ENCODE measurements at places on chromosomes 16 and 17.
A peak's percentile ranks its signal among the peaks of the same experiment; 100 is the strongest.

DNA sequence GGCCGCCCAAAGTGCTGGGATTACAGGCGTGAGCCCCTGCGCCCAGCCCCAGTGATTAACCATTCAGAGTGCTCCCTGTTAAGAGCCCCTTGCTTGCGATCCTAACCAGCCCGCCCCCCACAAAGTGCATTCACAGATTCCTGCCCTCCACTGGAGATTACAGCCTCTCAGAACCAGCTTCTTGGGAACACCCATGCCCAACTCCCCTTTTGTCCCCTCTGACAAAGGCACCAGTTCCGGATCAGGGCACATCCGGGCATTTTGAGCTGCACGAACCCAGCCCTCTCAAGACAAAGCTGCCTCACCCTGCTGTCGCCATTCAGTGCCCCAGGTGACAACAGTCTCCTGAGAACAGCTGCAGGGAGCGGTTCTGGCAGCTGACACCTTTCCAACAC lies 848 bp upstream of the KRT19 start:
- DNase-seq: no peak

GRCh38 chr16:85759631-85760419 lies 8.9 kb upstream of the C16orf74 start:
- DNase-seq: no peak

- no peak for DNase-seq
These were observed 45.6 kb downstream of the SMPD3 start for GRCh38 chr16:68402748-68403040.

- no peak for DNase-seq
These were observed 759 bp downstream of the ALKBH5 start for GRCh38 chr17:18184143-18185031.

GRCh38 chr17:40068584-40068916 lies 5.8 kb downstream of the THRA start:
- DNase-seq: no peak

DNA sequence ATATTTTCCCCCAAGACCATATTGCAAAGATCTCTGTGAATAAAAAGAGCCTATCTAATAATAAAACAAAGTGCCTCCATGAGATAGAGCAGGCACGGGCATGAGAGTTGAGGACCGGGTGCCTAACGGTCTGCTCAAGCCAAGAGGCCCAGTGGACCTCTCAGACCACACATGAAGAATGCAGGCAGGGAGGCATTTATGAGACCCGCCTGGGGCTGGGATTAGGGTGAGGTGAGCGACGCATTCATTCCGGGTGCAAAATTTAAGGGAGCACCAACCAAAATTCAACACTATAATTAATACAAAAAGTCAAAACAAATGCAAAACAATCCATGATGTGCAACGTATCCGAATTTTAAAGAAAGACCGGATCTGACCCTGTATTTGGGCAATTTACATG lies 108.5 kb downstream of the MAF start:
- no peak for DNase-seq

- no peak for DNase-seq
These were observed 66.8 kb downstream of the KPNA2 start for GRCh38 chr17:68102318-68102758.

- no peak for DNase-seq
These were observed 1.3 kb upstream of the TRPV1 start for GRCh38 chr17:3610523-3610922.

GRCh38 chr16:56067406-56067805 lies 123.9 kb upstream of the GNAO1 start:
- no peak for DNase-seq

DNA sequence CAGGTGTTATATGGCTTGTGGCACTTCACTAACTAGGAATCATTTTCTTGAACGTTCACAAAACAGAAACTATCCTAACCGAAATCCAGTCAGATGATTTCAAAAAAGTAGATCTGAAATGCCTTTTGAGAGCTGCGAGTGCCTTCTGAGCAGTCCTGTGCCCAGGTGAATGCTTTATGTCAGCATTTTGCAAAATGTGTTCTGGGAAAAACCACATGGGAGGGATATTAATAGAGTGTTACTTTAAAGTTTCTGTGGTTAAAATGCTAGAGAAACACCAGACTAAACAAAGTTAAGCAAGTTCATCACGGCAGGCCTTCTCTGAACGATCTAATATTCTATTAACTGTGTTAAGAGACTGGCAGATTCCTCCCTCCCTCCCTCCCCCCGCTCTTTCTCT lies 15.8 kb upstream of the RGS9 start:
- DNase-seq: no peak

GRCh38 chr17:72467841-72468653 lies 347.2 kb downstream of the SOX9 start:
- no peak for DNase-seq

GRCh38 chr16:23131931-23132621 lies 17.2 kb downstream of the USP31 start:
- no peak for DNase-seq

GRCh38 chr17:77634710-77635109 lies 323.8 kb upstream of the TNRC6C start:
- DNase-seq: no peak

DNA sequence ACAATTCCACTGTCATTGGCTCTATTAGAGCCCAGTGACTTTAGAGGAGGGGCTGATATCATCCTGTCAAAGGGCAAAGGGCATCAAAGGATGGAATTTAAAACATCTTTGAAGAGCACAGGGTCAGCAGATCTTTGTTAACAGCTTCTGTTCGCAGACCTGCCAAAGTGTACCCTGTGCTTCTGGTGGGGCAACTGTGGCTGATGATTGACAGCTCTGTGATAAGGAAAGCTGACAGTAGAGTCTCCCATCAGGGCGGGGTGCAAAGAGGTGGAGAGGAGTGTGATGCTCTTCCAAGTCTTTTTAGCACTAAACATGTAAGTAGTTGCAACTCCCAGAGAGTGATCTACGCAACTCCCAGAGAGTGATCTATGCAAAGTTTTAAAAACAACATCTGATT lies 742.1 kb upstream of the SOX9 start:
- no peak for DNase-seq

DNA sequence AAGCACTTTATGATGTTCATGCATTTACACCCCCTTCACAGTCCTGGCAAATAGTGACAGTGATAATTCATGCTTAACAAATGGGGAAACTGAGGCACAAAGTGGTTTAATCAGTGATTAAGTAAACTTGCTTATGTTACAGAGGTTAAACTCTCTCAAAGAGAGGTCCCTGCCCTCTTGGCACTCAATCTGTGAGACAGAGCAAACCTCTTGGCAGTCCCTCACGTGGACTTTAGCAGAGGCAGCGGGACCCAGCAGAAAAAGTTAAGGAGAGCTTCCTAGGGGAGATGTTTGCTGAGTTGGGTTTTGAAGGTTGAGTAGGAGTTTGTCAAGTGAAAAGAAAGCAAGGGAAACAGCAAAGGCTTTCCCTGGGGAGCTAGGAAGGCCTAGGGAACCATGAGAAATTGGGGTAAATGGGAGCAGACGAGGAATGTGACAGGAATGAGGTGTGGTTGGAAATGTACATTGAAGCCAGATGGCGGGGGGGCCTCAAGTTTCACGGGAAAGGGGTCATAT lies 10.7 kb downstream of the SOCS1 start:
- DNase-seq: no peak

DNA sequence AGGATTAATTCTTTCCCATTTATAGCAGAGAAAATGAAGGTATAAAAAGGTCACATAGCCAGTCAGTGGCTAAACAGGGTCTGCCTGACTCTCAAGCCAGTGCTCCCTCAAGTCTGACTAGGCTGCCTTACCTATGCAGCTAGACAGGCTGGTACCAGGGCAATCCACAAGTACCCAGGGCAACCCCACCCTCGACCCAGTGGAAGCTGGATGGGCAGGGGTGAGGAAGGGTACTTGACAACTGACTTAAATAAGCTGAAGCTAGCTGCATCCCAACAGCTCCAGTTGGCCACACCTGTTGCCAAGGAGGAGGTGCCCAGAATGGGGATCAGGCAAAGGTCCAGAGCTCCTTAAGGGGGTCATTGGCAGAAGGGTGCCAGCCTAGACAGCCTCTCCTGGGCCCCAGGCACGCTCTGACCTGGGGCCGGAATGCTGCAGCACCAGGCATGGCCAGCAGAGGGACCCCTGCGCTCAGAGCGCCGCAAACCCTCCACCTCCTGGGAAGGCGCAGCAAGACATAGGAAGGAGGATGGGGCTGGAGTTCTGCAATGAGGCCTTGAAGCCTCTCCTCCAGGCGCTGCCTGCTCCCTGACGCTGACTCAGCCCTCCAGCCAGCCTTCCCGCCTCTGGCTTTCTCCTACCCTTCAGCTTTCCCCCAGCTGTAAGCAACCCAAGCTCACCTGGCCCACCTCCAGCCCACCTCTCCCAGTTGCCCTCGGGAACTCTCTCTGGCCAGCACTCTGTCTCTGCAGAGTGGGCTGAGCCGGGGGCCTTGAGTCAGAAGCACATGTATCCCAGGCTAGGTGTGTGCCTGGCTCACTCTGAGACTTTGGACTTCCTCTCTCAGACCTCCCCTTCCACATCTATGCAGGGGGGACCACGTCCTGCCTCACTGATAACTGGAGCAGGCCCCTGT lies 28.8 kb downstream of the MPP2 start:
- peak; percentile 70 for DNase-seq

DNA sequence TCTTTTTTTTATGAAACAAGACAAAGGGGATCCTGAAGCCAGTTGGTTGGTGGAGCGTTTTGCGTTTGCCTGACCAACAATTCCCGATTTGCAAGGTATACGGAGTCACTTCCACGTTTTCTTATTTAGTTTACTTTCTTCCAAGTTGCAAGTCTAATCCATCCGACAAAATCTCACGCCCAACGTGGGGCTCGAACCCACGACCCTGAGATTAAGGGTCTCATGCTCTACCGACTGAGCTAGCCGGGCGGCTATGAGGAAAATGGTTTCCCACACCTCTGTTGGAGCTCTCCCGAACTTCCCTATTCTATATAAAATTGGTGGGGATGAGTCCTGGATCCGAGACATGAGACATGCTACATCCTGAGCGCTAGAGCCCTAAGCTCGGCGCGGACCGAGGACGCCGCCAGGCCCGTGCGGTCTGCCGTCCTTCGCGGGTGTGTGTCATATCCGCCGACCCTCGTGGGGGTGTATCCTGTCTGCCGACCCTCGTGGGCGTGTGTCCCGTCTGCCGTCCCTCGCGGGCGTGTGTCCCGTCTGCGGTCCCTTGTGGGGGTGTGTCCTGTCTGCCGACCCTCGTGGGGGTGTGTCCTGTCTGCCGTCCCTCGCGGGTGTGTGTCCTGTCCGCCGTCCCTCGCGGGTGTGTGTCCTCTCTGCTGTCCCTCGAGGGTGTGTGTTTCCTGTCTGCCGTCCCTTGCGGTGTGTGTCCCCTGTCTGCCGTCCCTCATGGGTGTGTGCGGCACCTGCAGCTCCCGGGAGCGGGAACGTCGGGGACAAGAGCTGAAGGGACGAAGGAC lies 22.6 kb downstream of the ZNF213 start:
- peak; percentile 94 for DNase-seq

- DNase-seq: no peak
These were observed 62.3 kb downstream of the TMEM100 start for GRCh38 chr17:55660178-55660886.

- DNase-seq: no peak
These were observed 8.2 kb downstream of the NPTX1 start for GRCh38 chr17:80468242-80468641.

DNA sequence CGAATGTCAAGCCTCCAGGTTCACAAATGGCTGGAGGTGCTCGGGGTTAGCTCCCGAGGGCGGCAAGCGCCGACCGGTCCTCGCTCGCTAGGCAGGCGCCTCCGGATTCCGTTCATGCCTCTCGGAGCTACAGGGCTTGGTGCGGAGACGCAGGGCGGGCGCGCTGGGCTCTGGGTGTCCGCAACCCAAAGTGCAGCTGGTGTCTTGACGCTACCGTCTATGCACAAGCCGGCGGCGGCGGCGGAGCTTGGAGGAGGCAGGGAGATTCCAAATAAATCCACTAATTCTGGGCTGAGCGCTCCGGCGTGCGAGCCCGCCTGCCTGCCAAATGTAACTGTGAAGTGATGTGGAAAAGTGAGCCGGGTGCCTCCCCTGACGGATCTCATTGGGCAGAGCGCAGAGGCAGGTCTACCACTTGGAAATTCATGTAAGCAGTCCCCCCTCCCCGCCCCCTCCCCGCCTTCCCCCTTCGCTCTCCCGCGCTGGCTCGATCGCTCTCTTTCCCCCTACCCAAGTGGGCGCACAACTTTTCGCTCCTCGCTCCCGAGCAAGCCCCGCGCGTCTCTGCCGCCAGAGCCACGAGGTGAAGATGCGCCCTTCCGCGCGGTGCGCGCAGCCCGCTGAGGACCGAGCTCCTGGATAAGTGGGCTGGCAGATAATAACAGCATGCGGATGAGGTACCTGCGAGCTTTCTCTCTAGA lies at the start of gene CDH8:
Gene CDH8 (minus strand): TSS at position 338 of the 701 bp plus-strand sequence. CDS start 15,035 bp downstream, outside the sequence.
- no peak for DNase-seq

DNA sequence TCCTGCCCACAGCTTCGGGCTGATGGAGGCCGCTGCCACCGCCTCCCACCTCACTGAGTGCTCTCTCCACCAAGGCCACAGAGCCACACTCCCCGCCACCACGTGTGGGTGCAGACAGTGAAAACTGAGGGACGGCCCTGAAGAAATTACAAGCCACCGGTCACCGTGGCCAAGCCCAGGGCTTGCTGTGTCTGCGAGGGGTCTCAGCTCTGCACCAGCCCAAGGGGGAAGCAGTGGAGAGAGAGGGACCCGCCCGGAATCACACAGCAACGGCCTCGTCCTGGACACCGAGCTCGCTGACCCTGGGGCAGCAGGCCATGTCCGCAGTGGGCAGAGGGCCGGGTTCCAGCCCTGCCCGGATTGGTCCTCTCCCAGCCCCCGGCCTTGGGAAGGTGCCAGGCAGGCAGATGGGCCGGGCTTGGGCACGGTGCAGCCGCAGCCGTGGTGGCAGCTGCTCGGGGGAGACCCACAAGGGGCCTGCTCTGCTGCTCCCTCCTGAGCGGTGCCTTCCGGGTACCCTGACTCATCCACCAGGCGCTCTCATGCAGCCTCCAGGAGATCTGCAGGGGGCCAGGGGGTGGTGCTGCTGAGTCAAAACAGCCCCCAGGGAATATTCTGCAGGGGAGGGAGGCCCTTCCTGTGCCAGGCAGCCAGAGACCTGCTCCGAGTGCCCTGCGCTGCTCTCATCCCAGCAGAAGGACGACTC lies 52.0 kb downstream of the CBFA2T3 start:
- peak; percentile 63 for DNase-seq

- DNase-seq: no peak
These were observed 14.1 kb downstream of the UTS2R start for GRCh38 chr17:82385559-82386254.

DNA sequence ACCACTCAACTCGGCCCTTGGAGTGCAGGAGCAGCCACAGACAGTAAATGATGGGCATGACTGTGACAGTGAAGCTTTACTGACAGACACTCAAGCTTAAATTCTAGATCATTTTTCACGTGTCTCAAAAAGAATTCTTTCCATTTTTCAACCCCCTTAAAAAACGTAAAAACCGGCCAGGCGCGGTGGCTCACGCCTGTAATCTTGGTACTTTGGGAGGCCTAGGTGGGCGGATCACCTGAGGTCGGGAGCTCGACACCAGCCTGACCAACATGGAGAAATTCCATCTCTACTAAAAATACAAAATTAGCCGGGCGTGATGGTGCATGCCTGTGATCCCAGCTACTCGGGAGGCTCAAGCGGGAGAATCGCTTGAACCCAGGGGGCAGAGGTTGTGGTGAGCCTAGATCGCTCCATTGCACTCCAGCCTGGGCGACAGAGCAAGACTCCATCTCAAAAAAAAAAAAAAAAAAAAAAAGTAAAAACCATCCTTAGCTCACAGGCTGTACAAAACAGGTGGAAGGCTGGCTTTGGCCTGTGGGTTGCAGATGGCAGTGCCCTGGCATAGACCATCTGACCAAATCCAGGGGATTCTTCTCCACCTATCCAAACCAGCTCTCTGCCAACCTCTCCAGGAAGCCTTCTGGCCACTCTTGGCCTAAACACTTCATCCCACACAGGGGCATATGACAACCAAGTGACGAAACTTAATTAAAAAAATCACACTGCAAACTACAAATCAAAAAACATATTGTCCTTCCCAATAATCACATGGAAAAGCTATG lies 18.3 kb downstream of the TBC1D16 start:
- no peak for DNase-seq
